Stimulated activated CD4-positive, alpha-beta T cell treated with anti-CD3 and anti-CD28 coated beads, Interleukin-1b, Interleukin-23, amount 100 ng/mL, for 1 hour (primary cell): ENCODE measurements at places on chromosomes 6 and 20.

DNA sequence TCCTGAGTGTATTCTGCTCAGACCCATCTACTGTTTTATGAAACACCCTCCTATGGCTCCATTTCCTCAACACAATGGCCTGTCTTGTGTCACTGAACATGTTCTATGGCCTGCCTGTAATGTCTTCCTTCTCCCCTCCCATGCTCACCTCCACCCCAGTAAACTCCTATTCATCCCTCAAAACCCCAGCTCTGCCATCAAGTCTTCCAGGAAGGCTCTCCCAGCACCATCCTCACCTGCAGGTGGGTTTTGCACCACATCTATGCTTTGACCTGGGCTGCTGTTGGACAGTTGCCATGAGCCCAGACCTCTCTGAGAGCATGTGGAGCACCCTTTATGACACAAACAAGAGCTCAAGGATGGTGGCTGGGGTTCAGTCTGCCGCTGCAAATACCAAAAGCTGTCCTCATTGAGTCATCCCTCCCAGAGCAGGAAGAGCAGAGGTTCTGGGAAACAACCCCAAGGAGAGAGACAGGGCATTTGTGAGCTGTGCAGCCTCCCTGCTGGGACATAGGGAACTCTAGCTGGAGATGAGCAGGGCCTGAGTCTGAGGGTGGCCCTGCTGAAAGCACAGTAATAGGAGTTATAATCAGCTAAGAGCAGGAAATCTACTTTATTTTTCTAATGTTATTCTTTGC is 93.8 kb upstream of the CD93 start:
- DNase-seq: no peak

DNA sequence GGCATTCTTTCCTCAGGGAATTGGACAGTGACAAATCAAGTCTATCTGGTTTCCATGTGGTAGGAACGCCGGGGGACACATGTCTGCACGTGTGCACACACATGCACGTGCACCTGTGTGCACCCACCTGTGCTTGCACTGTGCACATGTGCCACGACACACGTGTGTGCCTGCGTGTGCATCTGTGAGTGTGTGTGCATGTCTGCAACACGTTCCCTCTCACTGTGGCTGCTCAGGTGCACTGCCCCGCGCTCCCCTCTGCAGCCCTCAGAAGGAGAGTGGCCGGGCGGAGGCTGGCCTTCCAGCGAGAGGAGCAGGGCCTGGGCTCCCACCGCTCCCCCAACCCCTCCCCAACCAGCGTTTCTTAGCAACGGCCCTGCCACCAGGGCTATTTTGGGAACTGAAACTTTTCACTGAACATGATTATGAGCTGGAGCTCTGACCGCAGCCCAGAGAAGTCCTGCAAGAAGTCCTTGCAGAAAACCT is 147.8 kb downstream of the PHACTR3 start:
- no peak for DNase-seq

DNA sequence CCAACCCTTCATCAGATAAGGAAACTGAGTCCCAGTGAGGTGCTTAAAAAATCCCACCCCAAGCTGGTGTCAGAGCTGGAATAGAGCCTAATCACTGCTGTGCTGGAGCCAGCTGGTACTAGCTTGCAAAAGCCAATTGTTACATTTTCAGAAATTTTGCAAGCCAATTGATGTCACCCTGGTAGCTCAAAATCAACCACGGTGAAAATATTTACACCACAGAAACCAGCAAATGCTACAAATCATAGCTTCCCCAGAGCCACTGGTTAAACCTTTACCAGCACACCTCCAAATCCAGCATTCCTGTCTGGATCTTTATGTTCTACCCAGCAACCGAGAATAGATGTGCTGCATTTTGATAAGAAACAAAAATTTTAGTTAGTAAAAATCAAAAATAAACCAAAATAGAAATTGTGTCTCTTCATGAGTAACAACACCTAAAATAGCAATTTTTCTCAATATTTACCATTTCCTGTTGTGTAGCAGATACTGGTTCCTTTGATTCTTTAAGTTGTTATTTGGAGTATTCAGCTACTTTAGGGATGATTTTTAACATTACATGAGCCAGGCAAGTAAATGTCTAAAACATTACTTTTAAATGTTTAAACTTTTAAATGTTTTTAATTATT is 7.2 kb upstream of the LCA5 start:
- no peak for DNase-seq

GRCh38 chr20:22001886-22002285 is 296.4 kb downstream of the PAX1 start:
- DNase-seq: no peak

- no peak for DNase-seq
Measured at GRCh38 chr20:59816146-59816738, 117.2 kb downstream of the SYCP2 start.

GRCh38 chr20:60715172-60715571 is 536.9 kb upstream of the CDH4 start:
- DNase-seq: no peak

DNA sequence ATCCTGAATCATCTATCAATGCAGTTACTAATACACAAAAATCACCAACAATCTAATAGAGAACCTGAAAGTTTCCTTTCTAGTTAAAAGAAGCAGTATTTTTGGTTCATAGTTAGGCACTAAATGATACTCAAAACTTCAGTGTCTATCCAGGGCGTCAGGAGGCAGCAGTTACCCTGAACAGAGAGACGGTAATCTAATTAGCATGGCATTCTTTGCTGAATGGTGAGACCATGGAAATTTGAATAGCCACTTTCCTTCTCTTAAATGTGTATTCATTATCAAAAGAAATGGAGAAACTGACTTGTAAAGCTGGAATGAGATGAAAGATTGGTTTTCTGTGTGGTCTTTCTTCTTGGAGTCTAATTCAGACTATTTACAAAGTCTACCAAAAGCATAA is 146.6 kb upstream of the BMP5 start:
- DNase-seq: no peak

GRCh38 chr6:90028995-90029635 is 134.8 kb downstream of the GJA10 start:
- no peak for DNase-seq

GRCh38 chr20:14992961-14993360 is 655.5 kb upstream of the FLRT3 start:
- no peak for DNase-seq

DNA sequence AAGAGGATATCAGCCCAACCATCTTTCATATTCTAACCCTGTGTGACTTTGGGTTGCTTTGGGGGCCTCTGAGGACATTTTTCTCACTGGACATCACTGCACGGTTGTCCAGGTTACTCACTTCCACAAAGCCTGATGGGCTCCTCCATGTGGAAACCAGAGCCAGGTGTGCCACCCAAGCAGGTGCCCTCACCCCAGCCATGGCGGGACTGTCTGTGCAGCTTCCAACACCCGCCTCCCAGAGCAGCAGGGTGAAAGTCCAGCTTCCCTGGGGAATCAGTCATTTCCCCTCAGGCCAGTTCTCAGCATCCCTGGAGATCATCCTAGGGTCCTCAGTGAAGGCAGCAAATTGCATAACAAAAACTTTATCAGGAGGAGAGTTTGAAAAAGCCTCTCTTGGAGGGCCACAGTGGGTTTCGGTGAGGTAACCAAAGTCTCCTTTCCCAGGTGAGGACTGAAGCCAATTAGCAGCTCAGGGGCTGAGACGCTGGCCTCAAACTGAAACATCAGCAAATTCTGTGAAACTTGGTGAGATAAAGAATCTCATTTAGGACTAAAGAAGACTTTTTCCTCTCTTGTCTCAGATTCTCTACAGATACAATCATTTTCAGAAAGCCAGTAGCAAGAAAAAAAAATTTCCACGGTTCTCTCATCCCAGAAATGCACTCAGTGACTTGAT is 289.6 kb upstream of the CDH4 start:
- no peak for DNase-seq

GRCh38 chr20:57698116-57698866 is 11.5 kb downstream of the PMEPA1 start:
- DNase-seq: peak; percentile 29

- DNase-seq: no peak
Measured at GRCh38 chr6:14166839-14167238, 49.3 kb downstream of the CD83 start.

DNA sequence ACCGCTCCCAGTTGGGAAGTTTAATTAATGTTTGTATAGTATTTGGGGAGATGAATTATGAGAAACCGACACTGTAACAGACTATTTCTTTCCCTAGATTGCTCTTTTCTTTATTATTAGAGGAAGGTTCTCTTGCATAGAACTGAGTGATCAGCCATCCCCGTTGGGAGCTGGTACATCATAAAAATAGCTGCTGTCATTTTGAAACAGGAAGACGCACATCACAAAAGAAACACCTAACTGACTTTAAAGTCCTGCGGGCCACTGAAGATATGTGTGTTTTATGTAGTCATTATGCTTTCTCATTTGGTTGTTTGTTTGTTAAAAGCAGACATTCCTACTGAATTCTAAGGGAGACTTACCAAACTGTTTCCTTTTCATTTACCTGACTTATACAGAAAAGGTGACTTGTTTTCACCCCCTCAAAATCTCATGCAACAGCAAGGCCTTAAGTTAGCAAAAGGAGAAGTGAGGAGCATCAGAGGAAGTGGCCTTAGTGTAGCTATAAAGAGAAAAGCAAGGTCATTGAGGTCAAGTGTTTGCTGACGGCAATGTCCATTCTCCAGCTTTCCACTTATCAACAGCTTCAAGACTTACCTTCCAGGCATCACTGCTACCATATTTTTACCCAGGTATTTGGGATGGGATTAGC is 91.0 kb downstream of the PKHD1 start:
- DNase-seq: no peak

- no peak for DNase-seq
Measured at GRCh38 chr6:26152226-26153101, 65.2 kb downstream of the HFE start.

GRCh38 chr6:5778906-5779305 is 227.8 kb downstream of the NRN1 start:
- DNase-seq: no peak

DNA sequence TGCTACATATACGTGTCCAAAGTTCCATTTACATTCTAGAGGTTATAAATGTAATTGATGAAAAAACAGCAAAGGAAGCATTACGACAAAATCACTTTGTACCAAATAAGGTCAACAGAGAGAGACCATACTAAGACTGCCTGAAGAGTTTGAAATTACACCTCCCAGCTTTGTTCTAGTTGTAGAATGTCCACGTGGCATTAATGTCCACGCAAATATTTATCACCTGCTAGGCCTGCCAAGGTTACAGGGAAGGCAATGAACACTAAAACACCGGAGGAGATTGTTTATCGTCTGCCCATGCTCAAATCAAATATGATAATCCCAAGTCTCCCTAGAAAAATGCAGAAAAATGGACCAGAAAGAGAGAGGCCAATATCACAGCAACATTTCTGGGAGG is 6.2 kb downstream of the RALGAPA2 start:
- no peak for DNase-seq

DNA sequence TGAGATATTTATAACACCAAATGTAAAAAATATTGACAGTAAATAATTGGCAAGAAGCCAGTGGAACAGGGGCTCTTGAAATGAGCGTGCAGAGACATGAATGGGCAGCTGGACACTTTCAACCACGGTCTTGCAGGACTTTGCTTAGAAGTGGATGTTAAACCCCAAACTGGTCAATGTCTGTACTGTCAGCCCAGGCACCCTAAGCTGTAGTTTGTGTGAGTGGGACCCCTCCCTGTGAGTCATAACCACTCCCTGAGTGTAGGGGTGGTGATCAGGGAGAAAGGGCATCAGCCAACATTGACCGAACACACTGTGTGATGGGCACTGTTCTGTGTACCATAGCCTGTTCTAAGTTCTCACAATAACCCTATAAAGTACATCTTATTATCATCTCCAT is 108.6 kb downstream of the FIG4 start:
- no peak for DNase-seq

DNA sequence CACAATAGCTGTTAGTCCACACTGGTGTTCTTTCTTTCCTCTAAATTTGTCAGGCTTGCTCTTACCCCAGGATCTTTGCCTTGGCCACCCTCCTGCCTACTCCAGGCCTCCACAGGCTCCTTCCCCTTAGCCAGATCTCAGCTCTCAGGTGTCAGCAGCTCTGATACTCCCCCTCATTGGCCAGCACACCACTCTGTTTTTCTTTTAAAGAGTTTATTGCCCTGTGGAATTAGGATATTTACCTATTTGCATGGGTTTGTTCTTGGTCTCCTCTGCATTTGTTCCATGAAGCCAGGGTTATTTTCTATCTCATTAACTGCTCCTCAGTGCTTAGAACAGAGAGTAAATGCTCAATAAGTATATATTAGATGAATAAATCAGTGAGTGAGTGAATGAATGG is 36.8 kb downstream of the GCNT2 start:
- no peak for DNase-seq

- no peak for DNase-seq
Measured at GRCh38 chr6:48845219-48845618, 617.8 kb downstream of the MMUT start.

GRCh38 chr6:50713977-50714486 is 706 bp downstream of the TFAP2D start:
- DNase-seq: no peak

DNA sequence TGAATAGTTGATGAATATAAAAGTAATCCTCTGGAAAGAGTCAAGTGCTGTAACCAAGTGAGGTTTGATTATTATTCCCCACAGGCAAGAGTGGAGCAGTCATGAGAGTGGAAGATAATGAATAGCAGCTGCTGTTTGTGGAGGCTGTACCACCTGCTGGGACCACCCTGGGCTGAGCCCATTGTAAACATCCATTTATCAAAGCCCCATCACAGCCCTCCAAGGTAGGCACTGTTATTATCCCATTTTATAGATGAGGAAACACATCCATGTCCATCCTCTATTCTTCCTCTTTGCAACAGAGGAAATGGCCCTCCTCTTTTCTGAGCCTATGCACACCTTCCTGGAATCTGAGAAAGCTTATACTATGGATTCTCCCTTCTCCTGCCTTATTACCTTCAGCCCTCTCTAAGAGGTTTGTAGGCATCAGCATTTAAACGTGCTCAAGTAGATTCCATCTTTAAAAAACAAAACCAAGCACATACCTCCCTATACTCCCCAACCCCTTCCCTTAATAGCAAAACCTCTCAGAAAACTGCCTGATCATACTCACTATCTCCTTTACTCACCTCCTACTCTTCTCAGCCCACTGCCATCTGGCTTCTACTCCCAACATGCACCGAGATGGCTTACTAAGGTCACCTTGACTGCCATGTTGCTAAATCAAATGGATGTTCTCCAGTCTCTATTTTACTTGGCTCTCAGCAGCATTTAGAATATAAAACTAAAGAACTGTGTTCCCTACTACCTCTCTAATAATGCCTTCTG is 37.1 kb downstream of the CDH22 start:
- DNase-seq: no peak

GRCh38 chr20:3741836-3742458 is 9.5 kb downstream of the HSPA12B start:
- no peak for DNase-seq

DNA sequence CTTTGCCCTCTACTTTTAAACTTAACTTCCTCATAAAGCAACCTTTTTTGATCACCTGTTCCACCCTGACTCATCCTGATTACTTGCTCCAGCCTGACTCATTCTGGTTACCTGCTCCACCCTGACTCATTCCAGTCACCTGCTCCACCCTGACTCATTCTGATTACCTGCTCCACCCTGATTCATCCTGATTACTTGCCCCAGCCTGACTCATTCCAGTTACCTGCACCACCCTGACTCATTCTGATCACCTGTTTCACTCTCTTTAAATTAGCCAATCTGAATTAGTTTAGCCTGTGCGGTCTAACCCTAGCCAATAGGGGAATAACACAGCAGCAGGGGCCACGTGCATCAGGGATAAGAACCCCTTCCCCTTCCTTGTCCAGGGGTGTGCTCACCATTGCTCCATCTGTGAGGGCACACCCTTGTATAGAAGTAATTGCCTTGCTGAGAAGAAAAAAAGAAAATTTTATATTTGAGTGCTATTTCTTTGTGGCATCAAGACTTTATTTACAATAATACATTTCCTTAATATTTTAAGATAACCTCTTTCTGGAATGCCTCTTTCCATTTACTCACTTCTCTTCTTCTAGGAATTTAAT is 17.9 kb downstream of the HLA-G start:
- DNase-seq: no peak
